ENCODE measurements at places on chromosomes 3 and 15.

GRCh38 chr3:165195241-165195639, 944 bp downstream of the SLITRK3 start:
- DNase-seq: no peak

GRCh38 chr3:36945333-36945980, 603 bp upstream of the TRANK1 start:
- no peak for DNase-seq

- no peak for DNase-seq
Measured at GRCh38 chr15:56654216-56654615, 79.1 kb downstream of the ZNF280D start.

- no peak for DNase-seq
Measured at GRCh38 chr3:168425936-168426595, 330.3 kb upstream of the GOLIM4 start.

GRCh38 chr3:12120374-12121140, 38.2 kb downstream of the TIMP4 start:
- DNase-seq: no peak

- no peak for DNase-seq
Measured at GRCh38 chr3:184258926-184259325, 2.4 kb downstream of the CAMK2N2 start.

DNA sequence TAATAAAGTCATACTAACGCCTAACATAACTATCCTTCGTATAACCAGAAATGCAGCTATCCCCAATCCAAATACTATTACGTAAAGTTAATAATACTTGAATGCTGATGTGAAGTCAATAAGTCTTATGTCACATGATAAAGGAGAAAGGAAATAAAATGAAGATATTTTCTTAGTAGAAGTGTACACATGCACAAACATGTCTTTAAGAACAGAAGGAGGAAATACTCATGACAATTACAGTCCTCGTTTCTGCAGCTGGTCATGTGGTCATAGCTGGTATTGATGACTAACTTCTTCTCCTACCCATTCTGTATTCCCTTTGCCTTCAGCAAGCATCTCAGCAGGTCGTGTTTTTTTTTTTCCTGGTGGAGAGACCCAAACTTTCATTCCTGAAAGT, 244.3 kb downstream of the CHL1 start:
- DNase-seq: no peak

- DNase-seq: no peak
Measured at GRCh38 chr3:37182816-37183215, 8.4 kb upstream of the LRRFIP2 start.

GRCh38 chr3:38826001-38826400, 10.0 kb upstream of the SCN10A start:
- DNase-seq: no peak

DNA sequence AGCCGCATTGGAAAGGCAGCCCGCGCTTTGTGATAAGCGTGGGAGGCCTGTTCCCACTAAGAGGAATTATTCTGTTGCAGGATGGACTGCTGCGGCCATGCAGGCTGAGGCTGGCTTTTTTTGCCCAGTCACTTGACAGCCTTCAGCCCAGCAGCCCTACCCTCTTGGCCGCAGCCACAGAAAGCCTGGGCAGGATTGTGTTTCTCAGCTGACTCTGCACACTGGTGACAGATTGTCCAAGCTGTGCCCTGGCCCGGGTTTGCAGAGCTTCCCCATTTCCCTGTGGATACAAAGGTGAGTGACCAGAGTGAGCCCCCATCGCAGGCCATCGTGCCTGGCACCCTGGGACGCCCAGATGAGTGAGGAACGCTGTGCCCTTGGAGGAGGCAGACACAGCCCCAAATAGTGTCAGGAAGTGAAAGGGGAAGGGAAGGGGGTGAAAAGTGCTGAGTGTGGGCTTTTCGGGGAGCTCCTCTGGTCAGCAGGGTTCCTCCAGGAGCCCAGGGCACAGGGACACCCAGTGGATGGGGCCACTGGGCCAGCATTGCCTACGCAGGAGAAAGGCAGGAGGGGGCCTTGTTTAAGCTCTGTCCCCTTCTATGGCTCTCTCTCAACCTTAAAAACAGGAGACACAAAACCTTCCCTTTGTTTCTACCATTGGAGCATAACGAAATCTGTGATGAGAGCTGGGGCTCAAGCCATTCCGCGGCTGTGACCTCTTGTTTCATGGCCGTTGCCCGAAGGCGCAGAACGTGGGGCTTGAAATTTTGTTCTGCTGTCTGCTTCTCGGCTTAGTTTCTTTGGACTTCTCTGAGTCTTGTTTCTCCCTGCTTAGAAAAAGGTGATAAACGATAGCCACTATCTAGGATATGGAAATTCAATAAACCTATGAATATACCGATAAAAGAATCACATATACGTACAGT, 91.5 kb upstream of the MEF2A start:
- DNase-seq: no peak

- DNase-seq: no peak
Measured at GRCh38 chr3:14609506-14609905, 42.1 kb upstream of the CCDC174 start.

GRCh38 chr3:56887402-56888025, 85.8 kb upstream of the ARHGEF3 start:
- DNase-seq: no peak

- no peak for DNase-seq
Measured at GRCh38 chr15:84973492-84974460, 7.9 kb upstream of the PDE8A start.

- no peak for DNase-seq
Measured at GRCh38 chr15:47990821-47991220, 130.0 kb upstream of the SLC24A5 start.

DNA sequence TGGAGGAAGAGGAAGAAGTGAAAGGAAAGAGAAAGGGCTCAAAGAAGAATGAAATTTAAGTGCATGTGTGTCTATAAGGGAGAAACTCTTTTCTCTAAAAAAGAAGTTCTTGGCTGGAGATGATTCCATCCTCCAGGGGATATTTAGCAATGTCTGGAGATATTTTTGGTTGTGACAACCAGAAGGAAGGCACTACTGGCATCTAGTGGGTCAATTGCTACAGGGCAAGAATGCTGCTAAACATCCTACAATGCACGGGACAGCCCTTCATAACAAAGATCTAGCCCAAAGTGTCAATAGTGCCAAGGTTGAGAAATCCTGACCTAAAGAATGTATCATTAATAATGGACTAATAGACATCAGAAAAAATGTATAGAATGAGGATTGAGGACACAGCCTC, 57.4 kb upstream of the ST3GAL6 start:
- DNase-seq: no peak

- DNase-seq: no peak
Measured at GRCh38 chr3:10583798-10584708, 78.7 kb upstream of the ATP2B2 start.

- DNase-seq: no peak
Measured at GRCh38 chr3:136381051-136381450, 130.9 kb downstream of the PCCB start.

DNA sequence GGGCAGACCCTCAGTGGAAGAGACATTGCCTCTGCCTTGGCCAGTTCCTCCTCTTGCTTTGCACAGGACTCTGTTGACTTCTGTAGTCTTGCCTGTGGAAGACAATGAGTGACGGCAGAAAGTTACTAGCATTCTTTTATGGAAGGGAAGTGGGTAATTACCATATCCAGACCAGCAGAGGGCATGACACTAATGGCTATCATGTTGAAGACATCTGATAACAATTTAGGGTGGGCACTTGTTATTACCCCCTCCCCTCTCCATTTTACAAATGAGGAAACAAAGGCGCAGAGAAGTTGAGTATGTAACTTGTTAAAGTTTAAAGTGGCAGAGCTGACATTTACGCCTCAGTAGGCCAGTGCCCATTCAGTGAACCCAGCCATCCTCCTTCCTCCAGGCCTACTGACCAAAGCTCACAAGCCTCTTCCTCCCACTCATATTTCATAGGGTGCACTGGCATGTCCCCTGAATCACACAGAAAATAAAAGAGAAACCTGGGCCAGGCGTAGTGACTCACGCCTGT, 48.2 kb upstream of the FMN1 start:
- DNase-seq: no peak

DNA sequence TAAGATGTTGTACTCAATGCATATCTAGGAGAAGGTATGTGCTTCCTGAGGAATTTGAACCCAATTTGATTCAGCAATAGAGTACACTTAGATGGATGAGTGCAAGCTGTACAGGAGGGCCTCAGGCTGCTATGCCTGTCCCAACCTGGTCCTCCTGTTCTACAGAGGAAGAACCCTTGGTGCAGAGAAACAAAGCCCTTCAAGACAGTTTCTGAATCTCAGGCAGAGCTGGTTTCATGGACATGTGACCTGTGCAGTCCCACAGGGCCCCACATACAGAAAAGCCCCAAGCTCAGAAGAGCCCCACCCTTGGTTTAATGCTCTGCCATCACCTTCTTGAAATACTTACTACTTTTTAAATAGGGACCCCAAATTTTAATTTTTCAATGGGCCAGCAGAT, 15.3 kb downstream of the FOXP1 start:
- no peak for DNase-seq

DNA sequence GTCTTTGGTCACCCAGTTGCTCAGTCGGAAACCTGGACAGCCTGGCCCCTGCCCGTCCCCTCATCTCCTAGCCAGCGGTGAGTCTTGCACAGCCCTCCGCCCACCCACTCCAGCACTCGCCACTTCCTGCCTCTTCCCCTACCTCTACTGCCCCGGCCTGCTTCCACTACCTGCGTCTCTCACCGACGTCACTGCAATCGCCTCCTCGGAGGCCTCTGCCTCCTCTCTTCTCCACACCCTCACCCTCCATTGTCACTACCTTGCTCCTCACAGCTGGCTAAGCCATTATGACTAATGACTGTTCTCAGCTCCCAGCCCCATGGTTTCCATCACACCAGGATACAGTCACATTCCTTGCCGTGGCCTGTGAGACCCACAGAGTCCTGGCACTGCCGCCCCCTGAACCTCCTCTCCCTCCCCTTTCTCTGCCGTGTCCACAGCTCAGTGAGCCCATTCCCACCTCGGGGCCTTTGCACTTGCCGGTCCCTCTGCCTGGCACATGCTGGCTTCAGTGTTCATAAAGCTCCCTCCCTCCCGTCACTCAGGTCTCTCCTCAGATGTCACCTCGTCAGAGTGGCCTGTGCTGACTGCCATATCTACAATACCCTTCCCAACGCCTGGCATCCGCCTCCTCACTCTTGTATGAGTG, 104.8 kb downstream of the FBLN2 start:
- DNase-seq: no peak

DNA sequence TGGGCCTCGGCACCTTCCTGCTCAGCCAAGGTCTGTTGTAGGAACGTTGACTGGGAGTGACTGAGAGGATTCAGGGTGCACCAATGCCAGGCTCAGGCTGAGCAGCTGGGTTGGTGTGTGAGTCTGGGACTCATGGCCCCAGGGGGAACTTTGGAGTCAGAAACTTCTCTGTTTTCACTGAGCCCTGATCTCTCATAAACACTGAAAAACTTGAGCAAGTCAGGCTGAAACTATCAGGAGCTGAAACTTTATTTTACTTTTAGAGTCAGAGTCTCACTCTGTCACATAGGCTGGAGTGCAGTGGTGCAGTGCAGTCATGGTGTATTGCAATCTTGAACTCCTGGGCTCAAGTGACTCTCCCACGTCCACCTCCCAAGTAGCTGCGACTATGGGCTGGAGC, 3.0 kb downstream of the TRAK1 start:
- DNase-seq: no peak

DNA sequence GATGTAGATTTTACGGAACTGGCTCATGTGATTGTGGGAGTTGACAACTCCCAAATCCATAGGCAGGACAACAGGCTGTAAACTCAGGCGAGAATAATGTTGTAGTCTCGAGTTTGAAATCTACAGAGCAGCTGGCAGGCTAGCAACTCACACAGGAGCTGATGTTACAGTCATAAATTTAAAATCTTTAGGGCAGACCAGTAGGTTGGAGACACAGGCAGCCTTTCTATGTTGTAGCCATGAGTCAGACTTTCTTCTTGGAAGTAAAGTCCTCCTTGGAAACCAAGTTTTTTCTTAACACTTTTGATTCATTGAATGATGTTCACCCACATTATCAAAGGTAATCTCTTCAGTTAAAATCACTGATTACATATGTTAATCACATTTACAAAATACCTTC, 89.1 kb upstream of the ALCAM start:
- DNase-seq: no peak

- DNase-seq: peak; percentile 14
Measured at GRCh38 chr3:54427941-54428871, 305.9 kb downstream of the CACNA2D3 start.

- peak; percentile 59 for DNase-seq
Measured at GRCh38 chr15:64095795-64096667, at the start of gene SNX1. Gene SNX1, plus strand, starts transcription at chr15:64095982. Its CDS starts 32 bp downstream, at chr15:64096014.

- DNase-seq: no peak
Measured at GRCh38 chr15:96421178-96421601, 90.7 kb downstream of the NR2F2 start.

GRCh38 chr3:60023189-60023588, 973.4 kb upstream of the CFAP20DC start:
- no peak for DNase-seq

DNA sequence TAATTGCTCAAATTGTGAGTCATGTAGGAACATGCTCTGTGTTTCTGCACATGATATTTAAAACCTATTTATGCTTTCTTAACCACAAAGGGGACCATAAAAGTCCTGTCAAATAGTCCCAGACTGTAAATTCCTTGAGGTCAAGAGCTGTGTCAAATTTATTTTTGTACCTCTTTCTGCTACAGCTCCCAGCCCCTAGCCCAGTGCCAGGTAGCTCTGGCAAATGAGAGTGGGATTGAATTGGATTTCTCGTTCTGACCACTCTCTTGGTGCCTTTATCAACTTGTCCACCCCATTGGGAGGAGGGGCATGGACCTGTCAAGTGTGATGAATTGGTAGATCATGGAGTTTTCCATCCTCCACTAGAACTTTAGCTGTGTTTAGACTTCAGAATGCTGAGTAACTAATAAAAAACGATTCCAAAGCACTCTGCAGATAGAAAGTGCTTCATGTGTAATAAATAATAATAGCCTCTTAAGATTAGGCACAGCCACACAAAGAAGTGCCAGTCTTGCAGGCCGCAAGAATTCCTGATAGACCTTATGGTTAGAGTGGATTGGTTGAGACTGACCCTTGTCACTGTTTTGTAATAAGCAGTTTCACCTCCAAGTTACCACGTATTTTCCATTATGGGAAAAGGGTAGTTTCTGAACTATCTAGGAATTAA, 120.4 kb downstream of the LPP start:
- no peak for DNase-seq

All from GOT3 (cell line).